ENCODE measurements at places on chromosomes 11 and 22.
A peak's percentile ranks its signal among the peaks of the same experiment; 100 is the strongest.

DNA sequence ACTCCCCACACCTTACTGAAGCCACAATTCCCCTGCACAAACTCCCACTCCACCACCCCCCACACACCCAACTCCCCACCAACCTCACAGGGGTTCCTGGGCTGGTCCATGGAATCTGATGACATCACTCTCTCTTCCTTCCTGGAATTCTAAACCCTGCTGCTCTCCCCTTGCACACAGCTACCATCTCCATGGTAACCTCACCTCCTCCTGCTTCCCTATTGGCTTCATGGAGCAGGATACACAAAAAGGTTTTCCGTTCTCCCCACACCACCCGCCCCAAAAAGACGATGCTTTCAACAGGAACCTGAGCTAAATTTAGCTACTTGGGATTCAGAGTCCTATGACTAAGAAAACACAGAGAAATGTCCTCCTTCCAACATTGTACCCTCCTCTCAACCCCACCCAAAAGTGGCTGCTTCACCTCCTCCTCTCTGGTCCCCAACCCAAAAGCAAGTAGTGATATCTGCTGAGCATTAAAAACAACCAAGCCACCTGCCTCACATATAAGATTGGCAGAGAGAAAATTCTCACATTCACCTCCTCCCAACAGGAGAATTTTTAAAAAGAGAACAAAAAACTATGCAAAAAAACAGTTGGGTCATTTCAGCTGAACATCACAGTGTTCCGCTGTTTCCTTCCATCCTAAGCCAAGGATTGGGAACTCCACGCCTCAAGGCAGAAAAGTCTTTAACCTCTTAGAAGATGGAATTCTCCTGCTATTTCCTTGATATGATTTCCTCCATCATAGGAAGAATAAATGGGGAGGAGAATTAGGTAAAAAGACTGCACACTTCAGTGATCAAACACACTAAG is 66.9 kb downstream of the RBFOX2 start:
- no peak for DNase-seq

DNA sequence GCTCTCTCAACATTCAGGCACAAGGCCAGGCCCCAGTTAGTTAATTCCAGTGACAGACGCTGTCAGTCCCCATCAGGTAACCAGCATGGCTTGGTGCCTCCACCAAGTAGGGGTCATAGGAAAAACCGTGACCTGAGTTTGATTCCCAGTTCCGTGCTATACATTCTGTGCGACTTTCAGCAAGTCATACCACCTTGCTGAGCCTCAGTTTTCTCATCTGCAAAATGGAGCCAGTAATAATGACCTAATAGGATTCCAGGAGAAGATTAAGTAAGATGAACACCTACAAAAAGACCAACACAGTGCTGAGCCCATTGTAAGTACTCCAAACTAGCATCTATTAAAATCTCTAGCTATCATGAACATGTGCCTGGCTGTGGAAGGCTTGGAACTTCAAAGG is 24.8 kb upstream of the LRRC55 start:
- DNase-seq = no peak

- no peak for DNase-seq
Measured at GRCh38 chr22:45631140-45631840, 40.3 kb upstream of the ATXN10 start.

DNA sequence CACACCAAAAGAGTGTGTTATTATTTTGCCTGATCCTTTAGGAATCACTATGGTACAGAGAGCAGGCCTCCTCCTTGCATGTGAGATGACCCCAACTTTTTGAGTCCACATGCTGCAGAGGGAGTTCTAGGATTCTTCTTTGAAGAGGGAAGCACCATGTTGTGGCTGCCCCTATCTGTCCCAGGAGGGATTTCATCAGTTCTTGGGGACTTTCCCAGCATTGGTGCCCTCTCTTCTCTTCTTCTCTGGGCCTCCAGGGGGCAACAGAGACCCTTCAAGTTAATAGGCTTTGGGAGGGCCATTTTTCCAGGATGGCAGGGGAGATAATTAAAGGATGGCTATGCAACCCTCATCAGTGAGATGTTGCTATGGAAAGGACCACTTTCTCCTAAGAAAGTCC is 3.6 kb downstream of the MMP1 start:
- DNase-seq = no peak

- DNase-seq = peak; percentile 26
Measured at GRCh38 chr11:123235117-123235655, 40.1 kb upstream of the CLMP start.

GRCh38 chr11:61334434-61335354 is 1.7 kb downstream of the TKFC start:
- no peak for DNase-seq

GRCh38 chr11:75823946-75824345 is 8.9 kb downstream of the UVRAG start:
- no peak for DNase-seq

GRCh38 chr11:129292771-129293170 is 82.9 kb upstream of the BARX2 start:
- DNase-seq = no peak

DNA sequence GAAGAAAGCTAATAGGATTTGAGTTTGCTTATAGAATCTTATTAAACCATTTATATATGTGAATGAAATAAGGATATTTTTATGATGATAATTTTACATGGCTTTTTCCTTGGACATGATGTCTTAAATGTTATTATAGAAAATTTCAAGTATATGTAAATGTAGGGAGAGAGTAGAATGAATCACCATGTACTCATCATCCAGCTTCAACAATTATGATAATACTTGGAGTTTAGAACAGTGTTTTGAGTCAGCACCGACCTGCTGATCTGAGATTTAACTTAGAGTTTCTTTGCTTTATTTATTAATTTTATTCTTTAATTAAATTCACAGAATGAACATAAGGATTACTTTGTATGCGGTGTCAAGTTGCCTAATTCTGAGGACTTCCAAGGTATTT is 193.5 kb downstream of the UVRAG start:
- no peak for DNase-seq

DNA sequence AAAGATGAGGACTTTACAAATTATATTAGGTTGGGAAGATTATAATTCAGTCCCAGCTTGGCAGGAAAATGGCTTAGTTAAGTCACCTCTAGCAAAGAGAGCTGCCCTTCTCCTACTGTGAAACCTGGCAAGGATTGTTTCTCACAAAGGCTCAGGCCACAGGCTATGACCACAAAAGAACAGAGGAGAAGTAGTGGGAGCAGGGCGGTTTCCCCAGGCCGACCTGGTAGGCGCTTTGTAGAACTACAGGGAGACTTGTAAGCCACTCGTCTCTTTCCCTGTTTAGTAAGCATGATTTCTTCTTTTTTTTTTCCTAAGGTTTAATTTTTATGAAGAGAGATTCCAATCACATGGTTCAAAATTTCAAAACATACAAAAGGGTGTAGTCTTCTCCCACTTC is 4.6 kb downstream of the SNAP29 start:
- no peak for DNase-seq

DNA sequence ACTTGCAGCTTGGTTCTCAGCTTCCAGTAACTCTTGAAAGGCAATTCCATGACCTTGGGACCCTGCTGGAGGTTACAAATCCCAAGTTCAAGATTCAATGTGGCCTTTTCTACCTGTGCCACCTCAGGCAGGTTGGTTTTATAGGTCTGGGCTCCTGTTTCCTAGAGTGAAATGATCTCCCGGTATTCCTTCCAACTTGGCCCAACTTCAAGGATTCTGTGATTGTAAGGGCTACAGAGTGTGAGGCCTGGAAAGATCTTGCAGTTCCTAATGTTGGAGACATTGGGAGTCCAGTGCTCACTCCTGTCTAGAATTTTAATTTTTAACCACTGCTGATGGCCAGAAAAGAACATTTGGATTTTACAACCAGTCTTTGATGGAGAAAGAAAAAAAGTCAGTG is 91.6 kb downstream of the LDLRAD3 start:
- DNase-seq = no peak

DNA sequence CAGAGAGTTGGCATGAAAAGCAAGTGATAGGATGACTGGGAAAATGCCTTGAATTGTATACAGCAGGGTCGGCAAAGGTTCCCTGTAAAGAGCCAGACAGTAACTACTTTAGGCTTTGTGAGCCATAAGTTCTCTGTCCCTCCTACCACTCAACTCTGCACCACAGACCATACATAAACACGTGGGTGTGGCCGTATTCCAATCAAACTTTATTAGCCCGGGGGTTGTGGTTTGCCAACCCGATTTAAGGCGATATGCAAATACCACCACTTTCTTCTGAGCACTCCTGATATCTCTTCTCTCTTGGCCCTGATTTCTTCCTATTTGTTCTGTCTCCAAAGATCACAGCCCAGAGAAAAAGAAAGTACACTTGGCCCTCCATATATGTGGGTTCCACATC is 87.5 kb downstream of the MN1 start:
- no peak for DNase-seq

- peak; percentile 57 for DNase-seq
Measured at GRCh38 chr11:59754859-59755700, at the start of gene STX3. STX3 (plus strand) TSS chr11:59755376; CDS start chr11:59755606, 230 bp downstream.

DNA sequence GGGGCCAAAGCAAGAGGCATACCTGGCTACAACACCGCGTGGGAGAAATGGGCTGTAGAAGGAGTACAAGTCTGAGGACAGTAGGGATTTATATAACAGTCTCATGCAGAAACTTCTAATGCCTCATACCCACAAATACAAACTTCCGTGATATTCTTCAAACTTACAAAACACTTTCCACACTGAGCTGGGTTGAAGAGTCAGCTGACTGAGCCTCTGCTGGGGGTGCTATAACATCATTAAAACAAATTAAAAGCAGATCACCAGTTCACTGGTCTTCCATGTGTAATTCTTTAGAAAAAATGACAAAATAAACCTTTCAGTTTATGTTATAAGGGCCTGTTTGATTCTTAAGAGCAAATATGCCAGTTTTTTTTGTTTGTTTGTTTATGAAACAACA is 92.0 kb downstream of the MUC15 start:
- DNase-seq = no peak

- no peak for DNase-seq
Measured at GRCh38 chr11:67275606-67276409, 9.5 kb downstream of the GRK2 start.

DNA sequence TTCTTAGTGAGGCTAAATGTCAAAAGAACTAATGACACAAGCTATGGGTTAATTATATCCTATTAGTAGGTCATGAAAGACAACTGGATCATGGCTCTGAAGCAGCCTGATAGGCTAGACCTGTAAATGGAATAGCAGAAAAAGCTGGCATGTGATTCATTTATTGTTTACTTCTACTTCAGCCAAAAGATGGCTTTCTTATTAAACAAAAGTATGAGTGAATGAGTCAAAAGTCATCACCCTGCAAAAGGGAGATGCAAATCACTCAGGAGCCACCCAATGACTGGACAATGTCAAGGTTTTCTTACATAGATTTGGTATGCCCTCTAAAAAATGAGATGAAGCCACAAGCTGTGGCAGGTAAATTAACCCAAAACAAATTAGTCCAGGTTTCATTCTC is 138.0 kb downstream of the TRPC6 start:
- DNase-seq = no peak

DNA sequence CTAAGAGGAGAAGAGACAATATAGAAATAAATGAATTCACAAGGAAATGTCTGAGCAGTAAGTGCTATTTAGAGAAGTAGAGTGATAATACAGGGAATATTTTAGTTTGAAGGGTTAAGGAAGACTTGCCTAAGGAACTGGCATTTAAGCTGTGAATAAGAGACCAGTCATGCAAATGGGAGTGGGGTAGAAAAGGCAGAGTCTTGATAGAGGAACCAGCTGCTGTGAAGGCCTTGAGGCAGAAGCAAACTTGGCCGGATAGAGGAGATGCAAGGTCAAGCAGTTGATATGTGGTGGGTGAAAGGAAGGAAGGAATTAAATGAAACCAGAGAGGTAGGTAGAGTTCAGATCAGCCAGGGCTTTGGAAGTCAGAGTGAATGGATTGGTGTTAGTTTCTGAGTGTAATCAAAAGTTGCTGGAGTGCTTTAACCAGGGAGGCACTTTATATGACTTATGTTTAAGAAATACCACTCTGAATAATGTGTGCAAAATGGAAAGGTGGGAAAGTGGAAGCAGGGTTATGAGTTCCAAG is 198.4 kb upstream of the SESN3 start:
- DNase-seq = no peak

GRCh38 chr11:116426761-116427160 is 346.0 kb downstream of the BUD13 start:
- DNase-seq = no peak

DNA sequence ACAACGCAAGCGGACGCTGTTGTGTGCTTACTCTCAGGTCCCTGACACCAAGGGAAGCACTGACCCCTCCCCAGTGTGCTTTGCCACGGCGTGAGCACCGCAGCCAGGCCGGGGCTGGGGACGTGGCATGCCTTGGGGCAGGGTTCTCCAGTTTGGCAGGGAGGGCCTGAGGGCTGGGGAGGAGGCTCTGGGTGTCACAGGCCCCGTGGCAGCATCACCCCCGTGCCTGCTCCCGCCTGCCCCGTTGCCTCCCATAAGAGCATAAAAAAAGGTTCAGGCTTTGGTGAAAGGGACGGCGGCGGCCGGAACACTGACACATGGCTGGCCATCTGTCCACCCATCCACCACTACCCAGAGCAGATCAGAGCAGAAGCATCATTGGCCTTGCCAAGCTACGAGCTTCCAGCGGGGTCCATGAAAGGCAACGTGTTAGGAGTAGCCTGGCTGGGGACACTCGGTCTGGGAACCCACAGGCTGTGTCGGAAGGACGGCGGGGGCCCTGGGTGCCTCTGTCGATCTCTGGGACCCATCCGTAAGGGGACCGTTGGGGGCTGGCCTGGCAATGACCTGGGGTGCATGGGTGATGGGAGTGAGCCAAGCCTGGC is 183.0 kb downstream of the IGLL1 start:
- DNase-seq = no peak

DNA sequence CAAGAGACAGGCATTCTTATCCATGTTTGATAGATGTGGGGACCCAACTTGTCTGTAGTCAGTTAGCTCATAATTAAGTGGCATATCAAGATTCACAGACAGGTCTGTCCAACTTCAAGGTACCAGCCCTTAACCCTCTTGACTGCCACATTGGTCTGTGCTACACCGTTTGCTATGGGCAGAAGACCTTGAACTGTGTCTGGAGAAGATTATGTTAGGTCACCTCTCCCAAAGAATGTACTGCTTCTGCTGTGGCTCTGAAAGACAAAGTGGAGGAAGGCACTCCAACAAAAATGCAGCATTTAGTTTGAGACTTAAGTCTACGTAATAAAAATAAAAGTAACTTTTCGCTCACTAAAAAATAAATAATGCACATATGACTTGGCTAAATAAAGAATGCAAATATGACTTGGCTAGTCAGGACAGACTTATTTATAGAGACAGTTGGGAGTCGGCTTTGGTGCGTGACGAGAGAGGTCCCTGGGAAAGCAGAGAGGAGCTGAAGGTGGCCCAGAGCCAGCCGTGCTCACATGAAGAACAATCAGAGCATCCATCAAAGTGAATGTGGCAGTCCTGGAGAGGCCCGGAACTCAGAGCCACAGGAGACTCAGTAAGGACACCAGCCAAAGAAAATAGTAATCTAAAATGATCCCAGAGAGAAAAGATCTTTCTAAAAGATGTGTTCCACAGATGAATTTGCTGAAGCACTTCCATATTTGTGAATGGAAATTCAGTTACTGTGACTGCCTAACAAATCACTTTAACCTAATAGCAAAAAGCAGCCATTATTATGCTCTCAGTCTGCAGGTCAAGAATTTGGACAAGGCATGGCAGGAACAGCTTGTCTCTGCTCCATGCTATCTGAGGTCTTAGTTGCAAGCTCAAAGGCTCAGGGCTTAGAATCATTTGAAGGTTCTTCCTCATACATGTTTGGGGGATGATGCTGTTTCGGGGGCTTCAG is 35.0 kb downstream of the CWC15 start:
- DNase-seq = no peak

GRCh38 chr11:58573451-58574104 is 2.1 kb downstream of the LPXN start:
- DNase-seq = peak; percentile 37

- no peak for DNase-seq
Measured at GRCh38 chr11:2319791-2320472, 18.1 kb downstream of the TSPAN32 start.
